ENCODE measurements at places on chromosomes 16 and 17.

DNA sequence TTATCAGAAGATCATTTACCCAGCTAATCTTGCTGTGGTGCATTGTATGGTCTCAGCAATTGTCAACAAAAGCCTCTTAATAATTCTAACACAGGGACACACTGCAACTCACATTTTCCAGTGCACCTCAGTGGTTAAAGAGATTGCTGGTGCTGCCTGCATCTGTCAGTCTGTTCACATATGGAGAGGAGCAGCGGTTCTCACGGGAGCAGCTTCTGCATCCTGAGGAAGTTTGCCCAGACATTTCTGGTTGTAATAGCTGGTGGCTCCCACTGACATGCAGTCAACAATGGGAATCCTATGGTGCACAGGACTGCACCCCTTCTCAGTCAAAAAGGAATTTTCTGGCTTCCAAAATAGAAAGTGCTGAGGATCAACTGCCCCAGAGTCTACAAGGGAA is 7.8 kb downstream of the GGA2 start:
- DNase-seq, result no peak

GRCh38 chr17:76623271-76624146 is 20.0 kb downstream of the ST6GALNAC1 start:
- DNase-seq, result peak; percentile 82

- no peak for DNase-seq
Measured at GRCh38 chr17:17098551-17099179, 56.4 kb downstream of the MPRIP start.

DNA sequence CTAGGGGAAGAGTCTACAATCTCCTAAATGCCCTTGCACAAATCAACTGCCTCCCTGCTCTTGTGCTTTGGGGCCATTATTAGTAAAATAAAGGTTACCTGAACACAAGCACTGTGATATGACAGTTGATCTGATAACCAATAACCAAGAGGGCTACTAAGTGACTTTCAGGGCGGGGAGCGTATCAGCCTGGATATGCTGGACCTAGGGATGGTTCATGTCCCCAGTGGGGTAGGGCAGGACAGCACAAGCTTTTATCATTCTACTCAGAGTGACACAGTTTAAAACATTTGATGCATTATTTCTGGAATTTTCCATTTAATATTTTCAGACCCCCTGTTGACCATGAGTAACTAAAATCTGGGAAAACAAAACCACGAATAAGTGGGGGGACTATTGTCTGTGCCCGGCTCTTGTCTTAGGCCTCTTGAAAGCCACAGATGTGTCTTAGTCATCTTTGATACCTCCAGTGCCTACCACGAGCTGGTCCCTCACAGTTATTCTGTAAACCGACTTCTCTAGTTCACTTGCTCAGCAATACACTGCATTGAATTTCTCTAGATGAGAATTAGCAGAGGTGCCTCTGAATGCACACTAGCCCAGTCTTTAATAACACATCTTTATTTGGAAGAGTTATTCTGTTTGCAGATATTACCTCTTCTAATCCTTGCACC is 94.6 kb upstream of the DHX40 start:
- DNase-seq, result no peak

- no peak for DNase-seq
Measured at GRCh38 chr17:36069136-36069535, 5.1 kb downstream of the CCL18 start.

GRCh38 chr16:88798772-88799455 is 4.7 kb upstream of the CDT1 start:
- no peak for DNase-seq

DNA sequence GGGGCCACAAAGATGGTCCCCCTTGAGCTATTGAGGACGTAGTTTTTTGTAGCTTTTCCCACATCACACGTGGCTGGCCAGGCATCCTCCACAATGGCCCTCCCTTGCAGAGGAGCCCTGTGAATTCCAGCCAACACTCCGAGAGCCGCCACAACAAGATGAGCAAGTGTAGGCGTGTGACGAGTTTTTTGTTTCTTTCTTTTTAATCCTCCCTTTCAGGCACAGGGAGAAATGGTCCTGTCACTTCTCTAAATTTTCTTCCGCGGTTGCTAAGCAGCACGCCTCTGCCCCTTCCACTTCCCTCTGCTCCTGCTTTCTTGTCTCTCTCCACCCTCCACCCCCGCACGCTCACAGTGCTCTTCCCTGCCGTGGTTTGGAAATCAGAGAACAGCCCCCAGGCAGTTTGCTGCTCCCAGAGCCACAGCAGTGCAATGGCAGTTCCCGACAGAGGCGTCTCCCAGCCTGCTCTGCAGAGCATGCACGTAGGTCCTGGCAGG is 68.0 kb upstream of the MRTFB start:
- no peak for DNase-seq

- DNase-seq, result peak; percentile 87
Measured at GRCh38 chr16:67968400-67969253, at the start of gene SLC12A4. TSS of gene SLC12A4 (minus strand) at chr16:67968637. CDS start at chr16:67968553, 84 bp downstream.

GRCh38 chr17:71535321-71535720 is 585.5 kb upstream of the SOX9 start:
- DNase-seq, result no peak

DNA sequence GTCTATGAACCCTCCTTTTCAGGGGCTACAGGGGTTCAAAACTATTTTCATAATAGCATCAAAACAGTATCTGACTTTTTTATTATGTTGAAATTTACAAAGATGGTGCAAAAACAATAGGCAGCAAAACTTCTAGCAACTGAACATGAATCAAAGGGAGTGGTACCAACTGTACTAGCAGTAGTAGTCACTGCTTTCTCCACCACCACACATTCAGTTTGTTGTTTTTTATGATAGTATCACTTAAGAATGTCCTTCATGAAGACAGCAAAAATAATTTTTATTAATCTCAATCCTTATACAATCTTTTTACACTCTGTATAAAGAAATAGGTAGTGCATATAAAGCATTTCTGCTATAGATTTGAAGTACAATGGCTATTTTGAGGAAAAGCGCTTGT is 47.6 kb downstream of the MED13 start:
- DNase-seq, result no peak

DNA sequence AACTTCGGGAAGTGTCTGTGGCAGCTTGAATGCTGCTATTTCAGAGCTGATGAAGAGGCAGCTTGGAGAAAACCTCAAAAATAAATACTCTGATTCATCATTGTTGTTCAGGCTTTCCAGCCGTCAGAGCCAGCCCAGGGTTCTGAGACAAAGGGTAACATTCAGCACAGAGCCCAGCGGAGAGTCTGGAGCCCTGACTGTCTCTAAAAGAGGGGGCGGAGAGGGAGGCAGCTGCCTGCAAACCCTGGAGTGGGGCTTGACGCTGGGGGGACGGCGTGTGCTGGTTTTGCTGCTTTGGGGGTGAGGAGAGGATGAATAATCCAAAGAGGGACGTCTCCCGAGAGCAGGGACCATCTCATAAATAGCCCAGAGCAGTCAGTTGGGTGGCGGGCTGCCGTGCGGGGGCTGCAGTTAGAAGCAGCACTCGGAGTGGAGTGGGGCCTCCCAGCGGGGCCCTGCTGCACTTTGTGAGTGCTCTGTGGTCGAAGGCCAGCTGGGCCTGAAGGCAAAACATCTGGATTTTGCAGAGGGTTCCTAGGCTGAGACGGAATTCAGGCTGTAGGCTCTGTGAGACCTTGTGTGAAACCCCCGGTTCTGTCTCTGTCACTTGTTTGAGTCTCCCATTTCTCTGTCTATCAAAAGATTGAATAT is 237.8 kb downstream of the PRKCA start:
- no peak for DNase-seq

DNA sequence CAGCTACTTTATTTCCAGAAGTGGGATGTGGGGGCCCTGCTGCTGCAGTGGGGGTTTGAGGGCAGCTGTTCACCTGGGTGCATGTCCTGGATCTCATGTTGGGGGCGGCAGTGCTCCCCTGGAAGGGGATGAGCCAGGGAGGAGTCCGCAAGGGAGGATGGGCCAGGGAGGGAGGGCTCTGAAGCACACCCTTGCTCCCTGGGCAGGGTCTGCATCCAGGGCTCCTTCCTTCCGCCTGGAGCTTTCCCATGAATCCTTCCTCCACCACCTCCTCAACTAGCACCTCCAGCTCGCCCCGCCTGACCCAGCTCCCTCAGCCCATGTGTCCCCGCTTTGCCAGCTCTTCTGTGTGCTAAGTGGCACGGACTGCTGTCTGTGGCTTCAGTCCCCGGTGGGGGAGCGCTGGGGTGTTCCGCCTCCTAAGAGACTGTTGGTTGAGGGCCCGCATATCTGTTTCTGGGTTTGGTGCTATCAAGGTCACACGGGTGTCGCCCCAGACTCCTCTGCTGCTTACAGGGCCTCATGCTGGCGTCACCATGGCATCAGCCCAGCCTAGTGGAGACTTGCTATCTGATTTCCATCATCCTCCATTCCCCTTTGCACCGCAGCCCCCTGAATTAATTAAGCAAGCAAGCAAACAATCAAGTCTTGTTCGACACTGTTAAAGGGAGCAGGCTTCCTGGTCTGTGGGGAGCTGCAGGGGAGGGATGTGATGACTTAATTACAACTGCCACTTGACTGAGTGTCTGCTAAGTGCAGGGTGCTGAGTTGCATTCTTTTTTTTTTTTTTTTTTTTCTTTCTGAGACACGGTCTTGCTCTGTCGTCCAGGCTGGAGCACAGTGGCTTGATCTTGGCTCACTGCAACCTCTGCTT is 71.8 kb downstream of the PRKCA start:
- peak; percentile 34 for DNase-seq

DNA sequence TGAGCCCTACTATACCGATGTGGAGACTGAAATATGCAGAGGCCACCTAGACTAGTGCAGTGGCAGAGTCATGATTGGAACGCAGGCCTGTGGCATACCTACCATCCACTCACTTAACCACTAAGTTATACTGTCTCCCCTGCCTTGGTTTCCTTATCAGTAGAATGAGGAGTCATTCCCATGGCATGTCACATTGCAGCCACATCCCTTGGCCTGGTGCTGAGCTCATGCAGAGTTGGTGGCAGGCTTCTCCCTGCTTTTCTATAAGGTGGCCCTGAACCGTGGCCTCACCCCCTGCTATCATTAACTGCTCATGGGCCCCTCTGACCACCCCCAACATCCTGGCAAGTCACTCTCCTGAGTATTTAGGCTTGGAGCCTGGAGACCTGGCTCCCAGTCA is 212.5 kb downstream of the KATNIP start:
- no peak for DNase-seq

DNA sequence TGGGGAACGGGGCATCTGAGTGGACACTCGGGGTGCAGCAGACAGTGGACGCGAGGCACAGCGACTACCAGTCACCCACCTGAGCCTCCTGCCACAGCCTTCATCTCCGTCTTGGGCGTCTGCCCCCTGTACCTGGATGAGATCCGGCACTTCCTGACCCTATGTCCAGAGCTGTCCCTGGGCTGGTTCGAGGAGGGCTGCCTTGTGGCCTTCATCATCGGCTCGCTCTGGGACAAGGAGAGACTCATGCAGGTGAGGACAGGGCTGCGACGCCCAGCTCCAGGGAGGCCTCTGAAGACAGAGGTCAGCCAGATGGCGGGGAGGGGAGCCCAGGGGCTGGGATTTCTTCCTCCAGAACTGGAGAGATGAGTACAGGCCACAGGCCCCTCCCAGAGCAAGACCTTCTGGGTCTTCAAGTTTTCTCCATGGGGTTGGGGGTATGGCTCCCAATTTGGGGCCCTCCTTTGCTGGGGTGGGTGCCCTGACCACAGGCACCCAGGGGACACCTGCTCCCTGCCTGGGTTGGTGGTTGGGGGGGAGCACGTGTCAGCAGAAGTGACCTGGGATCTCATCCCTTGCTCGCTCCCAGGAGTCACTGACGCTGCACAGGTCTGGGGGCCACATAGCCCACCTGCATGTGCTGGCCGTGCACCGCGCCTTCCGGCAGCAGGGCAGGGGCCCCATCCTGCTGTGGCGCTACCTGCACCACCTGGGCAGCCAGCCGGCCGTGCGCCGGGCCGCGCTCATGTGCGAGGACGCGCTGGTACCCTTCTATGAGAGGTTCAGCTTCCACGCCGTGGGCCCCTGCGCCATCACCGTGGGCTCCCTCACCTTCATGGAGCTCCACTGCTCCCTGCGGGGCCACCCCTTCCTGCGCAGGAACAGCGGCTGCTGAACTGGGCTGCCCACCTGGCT is 1.9 kb downstream of the AANAT start:
- DNase-seq, result no peak

DNA sequence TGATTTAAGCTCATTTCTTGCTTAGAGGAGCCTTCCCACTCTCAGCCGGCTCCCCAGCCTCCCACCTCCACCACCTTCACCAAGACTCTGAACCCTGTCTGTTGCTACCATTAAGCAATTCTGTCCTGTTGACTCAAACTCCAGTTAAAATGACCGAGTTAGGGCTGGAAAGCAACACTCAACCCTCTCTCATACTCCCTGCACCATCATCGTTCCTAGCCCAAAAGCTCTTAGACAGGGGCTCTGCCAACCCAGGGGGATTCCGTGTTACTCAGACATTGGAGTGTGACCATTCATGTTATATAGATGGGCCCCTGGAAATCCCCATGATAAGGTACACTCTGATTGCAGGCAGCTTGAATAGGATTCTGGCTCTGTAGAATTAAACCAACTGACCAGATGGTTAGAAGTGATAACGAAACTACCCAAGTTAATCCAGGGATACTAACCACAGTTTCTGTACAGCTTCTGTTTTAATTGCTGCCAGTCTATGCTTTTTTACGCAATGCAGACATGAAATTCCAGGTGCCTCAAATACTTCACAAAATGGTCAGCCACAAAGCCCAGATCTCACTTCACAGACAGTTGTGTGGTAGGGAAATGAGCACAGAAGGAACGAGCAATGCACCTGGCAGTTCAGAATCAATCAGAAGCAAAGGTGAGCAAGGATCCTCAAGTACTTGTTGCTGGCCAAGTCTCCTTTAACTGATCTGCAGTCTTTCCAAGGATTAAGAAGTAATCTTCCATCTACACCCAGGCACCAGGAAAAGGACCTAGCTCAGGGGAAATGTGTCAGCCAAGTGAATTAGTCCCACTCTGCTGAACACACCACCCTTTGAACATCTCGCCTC is 2.1 kb downstream of the SSTR2 start:
- peak; percentile 19 for DNase-seq

GRCh38 chr16:57276596-57276995 is 7.9 kb downstream of the PLLP start:
- no peak for DNase-seq

DNA sequence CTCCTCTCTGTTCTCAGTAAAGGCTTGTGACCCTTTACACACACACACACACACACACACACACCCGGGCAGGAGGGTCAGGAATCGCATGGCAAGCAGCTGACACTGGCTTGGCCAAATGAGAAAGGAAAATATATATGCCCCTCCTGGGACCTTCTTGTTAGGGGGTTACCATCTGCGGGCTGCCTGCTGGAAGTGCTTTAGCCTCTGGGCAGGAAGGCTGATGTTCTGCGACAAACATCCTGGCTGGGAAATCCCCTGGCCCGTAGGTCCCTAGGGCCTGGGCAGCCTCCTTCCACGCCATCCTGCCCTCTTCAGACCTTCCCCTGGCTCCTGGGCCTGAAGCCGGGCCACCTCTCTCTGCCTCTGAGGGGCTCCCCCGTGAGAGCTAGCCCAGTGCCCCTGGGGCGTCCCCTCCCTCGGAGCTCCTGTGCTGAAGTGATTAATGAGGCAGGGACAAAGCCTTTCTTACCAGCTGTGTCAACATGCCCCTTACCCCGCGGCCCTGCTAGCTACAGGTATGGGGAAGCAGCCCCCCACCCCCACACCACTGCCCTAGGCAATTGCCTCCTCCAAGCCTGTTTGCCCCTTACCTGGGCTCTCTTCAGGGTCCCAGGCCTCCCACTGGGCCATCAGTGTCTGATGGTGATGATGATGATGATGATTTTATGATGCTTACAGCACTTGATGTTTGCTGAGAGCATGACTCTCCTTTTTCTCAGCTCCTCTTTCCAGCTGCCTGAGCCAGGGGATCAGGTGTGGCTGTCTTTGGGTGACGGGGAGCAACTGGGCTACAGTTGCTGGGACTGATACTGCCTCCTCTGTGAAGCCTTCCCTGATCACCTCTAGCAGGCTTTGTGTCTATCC is 32.8 kb upstream of the ETV4 start:
- DNase-seq, result peak; percentile 33

- no peak for DNase-seq
Measured at GRCh38 chr17:65593855-65594845, 32.7 kb upstream of the AXIN2 start.

Data from activated naive CD4-positive, alpha-beta T cell treated with Interleukin-2 at 50 U/mL for 16 hours (primary cell).